ENCODE measurements at places on chromosomes 1 and 21.

DNA sequence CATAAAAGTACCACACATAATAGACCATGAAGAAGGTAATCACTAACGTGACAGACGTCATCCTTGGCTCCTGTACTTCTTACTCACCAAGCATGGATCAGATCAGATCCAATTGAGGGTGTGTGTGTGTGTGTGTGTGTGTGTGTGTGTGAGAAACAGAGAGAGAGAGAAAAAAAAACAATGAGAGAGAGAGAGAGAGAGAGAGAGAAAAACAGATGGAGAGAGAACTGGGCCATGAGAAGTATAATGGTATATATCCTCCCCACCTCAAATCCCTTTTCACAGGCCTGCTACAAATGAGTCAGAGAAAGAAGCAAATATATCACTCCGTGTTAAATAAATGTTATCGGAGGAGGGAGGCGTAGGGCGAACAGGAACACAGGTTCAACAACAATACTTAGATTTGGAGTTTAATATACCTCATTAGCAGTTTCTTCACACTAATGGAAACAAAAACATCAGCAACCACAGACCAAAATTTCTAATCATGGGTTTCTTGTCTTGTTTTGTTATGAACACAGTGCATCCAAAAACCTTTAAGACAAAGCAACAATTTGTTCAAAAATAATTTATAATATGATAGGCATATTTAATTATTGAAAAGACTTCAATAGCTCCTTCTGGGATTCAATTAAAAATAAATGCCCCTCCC is 45.3 kb downstream of the TIAM1 start:
- DNase-seq, result no peak

GRCh38 chr1:94982398-94982797 is 55.5 kb upstream of the CNN3 start:
- DNase-seq, result no peak

DNA sequence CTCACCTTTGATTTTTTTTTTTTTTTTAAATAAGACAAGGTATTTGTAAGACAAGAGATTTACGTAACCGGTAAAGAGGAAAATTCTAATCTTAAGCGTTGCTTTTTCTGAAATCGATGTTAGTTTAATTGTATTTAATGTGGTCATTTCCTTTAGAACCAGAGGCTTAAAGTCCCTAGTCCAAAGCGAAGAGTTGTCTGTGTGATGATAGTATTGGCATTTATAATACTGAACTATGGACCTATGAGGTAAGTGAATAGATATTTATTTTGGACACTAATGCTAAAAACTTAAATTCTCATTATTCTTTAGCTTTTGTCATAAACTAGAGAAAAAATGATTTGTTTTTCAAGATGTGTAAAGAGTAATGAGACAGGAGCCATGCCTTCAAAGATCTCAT is 54.8 kb downstream of the ATF6 start:
- DNase-seq, result no peak

DNA sequence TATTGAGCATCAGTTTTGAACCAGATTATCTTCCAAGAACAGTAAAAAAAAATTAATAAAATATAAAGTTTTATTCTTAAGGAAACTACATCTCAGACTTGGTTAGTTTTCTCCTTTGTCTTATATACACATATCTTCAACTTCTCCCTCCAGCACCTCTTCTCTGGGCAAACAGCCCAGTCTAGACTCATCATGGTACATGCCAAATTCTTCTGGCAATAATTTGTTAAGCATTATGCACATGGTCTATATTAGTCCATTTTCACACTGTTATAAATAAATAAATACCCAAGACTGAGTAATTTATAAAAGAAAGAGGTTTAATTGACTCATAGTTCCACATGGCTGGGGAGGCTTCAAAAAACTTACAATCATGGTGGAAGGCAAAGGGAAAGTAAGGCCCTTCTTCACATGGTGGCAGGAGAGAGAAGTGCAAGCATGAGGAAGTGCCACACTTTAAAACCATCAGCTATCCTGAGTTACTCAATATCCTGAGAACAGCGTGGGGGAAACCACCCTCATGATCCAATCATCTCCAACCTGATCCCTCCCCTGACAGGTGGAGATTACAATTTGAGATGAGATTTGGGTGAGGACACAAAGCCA is 108.7 kb upstream of the RNPC3 start:
- DNase-seq, result no peak

DNA sequence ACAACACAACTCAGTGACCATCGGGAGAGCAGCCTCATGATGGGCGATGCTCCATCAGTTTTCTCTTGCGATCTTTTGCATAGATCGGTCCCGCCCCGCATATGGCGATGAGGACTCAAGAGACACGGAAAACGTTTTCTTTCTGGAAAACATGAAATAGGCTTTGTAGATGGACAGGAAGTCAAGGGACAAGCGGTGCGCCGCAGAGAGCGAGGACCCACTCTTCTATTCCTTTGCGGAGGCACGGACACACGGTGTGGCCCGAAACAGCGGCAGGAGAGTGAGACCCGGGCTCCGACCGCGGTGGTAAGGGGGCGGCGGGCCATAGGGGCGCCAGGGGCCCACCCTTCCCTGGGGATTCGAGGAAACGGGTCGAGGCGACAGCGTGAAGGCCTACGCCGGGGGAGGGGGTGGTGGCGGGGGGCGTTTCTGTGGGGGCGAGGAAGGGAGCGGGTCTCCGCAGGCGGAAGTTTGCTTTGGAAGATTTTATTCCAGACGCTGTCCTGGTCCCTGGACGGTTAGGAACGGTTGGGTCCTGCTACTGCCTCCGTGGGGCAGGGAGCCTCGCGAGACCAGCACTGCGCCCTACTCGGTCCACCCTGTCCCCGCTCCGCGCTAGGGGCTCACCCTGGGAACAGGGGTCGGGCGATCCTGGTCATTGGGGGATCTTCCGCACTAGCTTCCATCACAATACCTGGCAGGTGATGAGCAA is 796 bp upstream of the TDRKH start:
- DNase-seq, result no peak

DNA sequence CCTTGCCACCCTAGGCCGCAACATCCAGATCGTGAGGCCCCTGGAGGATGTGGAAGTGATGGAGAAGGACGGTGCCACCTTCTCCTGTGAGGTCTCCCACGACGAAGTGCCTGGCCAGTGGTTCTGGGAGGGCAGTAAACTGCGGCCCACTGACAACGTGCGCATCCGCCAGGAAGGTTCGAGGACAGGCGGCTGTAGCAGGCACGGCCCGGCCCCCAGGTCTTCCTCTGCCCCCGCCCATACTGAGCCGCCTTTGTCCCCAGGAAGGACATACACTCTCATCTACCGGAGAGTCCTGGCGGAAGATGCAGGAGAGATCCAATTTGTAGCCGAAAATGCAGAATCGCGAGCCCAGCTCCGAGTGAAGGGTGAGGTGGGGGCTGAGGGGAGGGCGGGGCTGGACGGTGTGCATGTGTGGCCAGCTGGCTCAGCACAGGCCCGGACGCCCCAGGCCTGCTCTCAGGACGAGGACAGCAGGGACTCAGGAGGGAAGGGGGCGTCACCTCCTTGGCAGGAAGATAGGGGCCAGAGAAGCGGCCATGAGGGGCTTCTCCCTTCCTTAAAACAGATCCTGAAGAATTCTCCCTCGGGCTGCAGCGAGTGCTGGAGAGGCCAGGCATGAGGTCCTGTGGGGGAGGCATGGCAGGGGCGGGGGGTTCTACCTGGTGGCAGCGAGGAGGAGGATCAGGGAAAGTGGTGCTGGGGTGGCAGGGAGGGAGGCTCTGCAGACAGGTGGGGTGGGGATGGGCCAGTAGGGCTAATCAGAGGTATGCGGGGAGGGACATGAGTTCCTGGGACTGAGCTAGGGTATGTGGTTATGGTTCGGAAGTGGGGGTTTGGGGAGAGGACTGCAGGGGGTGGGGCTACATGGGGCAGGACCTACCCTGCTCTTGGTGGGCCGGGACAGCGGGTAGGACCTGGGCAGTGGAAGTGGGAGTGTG is 69.9 kb downstream of the OBSCN start:
- no peak for DNase-seq

DNA sequence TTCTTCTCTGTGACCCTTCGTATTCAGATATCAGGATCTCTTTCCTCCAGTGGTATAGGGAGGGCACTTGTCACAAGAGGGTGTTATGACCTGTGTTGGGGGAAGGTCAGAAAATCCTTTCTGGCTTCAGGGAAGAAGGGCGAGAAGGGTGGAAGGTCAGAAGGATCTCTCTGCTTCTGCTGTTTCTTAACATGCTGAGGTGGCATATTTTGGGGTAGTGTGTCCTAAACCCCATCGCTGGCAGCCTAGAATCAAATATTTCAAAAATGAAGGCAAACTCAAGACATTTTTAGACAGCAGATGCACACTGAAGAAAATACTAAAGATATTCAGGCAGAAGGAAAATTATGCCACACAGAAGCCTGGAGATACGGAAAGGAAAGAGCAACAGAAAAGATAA is 207.6 kb downstream of the TM2D1 start:
- DNase-seq, result no peak

GRCh38 chr1:172323686-172324085 is 96.8 kb upstream of the C1orf105 start:
- DNase-seq, result no peak

DNA sequence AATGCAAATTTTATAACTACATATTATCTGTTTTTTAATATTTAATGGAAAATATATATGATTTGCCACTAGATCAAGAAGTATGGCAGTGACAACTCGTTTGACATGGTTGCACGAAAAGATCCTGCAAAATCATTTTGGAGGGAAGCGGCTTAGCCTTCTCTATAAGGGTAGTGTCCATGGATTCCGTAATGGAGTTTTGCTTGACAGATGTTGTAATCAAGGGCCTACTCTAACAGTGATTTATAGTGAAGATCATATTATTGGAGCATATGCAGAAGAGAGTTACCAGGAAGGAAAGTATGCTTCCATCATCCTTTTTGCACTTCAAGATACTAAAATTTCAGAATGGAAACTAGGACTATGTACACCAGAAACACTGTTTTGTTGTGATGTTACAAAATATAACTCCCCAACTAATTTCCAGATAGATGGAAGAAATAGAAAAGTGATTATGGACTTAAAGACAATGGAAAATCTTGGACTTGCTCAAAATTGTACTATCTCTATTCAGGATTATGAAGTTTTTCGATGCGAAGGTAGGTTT is 556 bp downstream of the IFI44 start:
- no peak for DNase-seq

DNA sequence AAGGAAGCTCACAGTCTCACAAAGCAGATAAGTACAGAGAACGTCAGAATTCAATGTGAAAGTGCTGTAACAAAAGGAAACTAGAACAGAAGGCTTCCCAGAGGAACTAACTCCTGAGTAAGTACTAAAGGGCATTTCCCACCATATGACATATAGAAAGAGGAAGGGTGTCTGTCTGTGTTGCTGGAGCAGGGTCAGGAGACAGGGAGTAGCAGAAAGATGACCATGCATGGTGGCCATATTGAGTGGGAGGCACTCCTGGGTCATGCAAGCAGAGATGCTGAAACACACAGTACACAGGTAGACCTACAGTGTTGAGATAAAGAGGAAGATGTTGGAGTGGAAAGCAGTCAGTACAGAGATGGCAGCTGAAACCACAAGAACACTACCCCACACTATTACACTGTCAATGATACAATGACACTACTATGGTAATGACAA is 47.3 kb downstream of the SLC25A24 start:
- no peak for DNase-seq

- DNase-seq, result no peak
These were observed 188.0 kb upstream of the C21orf91 start for GRCh38 chr21:18007121-18007520.

DNA sequence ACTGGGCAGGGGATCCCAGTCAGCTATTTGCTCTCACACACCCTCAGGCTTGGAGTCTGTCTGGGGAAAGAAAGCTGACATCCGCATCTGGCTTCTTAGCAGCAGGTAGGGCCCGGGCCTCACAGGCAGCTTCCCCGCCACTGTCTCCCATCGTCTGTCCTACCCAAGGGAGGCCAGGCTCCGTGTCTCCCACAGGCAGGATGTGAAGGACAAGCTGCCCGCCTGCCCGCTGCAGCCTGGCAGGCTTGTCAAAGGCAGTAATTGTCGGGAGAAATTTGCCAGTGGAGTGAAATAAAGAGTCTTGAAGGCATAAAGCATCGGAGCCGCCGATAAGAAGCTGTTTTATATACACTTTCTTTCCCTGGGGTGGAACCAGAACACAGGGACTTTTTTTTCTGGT is 44.0 kb upstream of the DISP3 start:
- no peak for DNase-seq

GRCh38 chr1:221109930-221110329 is 230.7 kb downstream of the HLX start:
- no peak for DNase-seq

- no peak for DNase-seq
These were observed 6.4 kb downstream of the NUAK2 start for GRCh38 chr1:205315008-205315618.

GRCh38 chr1:161866241-161866640 is 100.1 kb downstream of the ATF6 start:
- DNase-seq, result no peak

DNA sequence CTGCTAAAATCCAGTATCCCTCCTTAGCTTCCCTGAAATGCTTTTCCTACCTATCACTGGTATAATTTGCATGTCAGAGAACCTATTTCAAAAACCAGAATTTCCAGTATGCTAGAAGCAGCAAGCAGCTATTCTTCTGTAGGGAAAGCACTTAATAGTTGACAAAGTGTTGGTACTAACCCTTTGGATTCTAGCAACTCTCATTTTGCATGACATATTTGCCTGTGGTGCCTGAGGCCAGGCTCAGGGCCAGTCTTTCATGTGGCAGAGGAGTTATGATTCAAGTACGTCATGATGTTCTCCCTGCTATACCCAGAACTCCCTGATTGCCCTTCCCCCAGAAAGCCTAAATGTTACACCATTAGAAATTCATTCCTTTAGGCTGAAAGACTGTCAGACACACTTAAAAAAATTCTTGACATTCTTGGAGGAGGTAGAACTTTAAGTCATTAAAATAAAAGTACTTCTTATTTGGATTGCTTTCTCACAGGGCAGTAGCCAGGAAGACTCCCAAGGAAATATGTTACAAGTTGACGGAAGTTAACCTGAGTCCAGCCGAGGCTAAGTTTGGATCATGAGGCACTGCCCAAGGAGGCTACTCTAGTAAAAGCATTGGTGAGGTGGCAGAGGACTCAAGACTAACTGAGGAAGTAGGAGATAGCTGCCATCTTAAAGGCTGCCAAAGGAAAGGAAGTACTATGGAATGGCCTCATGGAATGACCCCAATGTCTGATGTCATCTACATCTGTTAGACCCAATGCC is 298.4 kb upstream of the SPAG17 start:
- no peak for DNase-seq

GRCh38 chr1:225253784-225254183 is 174.1 kb downstream of the LBR start:
- DNase-seq, result no peak

DNA sequence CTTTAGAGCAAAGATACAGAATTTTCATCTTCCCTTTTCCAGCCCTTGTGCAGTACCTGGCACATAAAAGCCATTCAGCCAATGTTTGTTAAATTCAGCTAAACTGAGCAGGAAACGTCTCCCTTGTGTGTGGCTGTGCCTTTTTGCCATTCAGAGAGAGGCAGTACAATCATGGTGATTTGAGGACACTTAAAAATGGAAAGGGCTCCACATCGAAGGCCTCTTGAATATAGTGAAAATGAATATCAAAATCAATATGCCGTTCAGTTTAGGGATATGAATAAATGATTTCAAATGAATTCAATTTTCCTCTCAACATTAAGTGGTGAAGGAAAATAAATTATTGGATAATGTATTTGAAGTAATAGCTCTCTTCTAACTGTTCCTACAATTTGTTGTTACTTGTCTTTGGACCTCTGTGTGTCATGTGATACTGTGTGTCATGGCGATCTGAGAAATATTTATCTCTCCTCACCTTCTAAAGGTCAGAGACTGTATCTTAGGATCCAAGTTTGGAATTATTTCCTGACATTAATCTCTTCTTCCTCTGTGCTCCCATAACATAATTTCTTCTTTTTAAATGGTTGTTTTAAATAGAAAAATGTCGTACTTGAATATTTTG is 355.6 kb upstream of the ST6GALNAC5 start:
- DNase-seq, result no peak
